ENCODE measurements at places on chromosomes 16 and 17.

- no peak for DNase-seq
These were observed 23.0 kb upstream of the ABCC3 start for GRCh38 chr17:50611634-50612033.

- DNase-seq, result no peak
These were observed 22.5 kb downstream of the CENPX start for GRCh38 chr17:81999976-82000802.

GRCh38 chr16:30600215-30600614 lies 10.0 kb downstream of the ZNF689 start:
- DNase-seq, result no peak

GRCh38 chr17:74005790-74006189 lies 197.7 kb upstream of the RPL38 start:
- DNase-seq, result no peak

- peak; percentile 32 for DNase-seq
These were observed 2.2 kb upstream of the GFAP start for GRCh38 chr17:44917456-44917855.

GRCh38 chr17:76353004-76353598 lies 615 bp downstream of the PRPSAP1 start:
- peak; percentile 59 for DNase-seq

GRCh38 chr17:13922885-13923284 lies 146.4 kb upstream of the COX10 start:
- no peak for DNase-seq

GRCh38 chr16:47358816-47359215 lies 102.0 kb downstream of the ITFG1 start:
- DNase-seq, result no peak

DNA sequence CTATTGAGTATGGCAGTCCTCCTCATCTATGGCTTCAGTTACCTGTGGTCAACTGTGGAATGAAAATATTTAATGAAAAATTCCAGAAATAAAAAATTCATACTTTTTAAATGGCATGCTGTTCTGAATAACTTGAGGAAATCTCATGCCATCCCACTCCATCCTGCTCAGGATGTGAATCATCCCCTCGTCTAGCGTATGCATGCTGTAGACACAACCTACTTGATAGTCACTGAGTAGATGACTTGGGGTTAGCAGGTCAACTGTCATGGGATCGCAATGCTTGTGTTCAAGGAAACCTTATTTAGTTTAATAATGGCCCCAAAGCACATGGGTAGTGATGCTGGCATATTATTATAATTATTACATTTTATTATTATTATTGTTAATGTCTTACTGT lies 4.8 kb upstream of the VAC14 start:
- no peak for DNase-seq

DNA sequence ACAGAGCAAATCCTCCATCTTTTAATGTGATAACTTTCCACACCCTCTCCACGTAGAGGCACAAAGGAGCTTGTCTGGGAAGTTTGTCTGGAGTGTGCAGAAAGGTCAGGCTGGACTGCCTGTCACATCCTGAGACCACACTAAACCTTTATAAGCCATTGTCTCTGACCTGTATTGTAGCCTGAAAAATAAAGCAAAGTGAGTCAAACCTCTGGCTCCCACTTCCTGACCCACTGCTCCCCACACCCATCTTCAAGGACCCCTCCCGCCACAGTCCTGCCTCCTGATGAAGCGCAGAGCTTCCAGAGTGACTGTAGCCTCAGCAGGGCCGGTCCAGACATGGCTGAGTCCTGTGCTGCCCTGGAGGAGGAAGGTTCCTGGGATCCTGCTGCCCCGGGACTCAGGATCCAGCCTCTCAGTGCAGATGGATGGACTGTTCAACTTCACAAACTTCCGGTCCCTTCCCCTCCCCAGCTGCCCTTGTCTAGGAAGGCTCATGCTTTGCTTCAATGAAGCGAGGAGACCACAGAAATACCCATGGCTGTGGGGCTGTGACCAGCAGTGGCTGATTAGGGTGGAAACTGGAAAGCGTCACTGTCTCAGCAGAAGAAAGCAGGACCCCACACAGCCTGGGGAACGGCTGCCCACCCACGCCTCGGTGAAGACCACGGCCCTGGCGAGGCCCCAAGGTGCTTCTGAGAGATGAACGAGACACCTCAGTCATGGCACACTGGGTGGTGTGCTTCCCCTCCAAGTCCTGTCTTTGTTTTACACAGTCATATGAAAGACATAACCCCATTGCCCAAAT lies 30.9 kb upstream of the CLEC18B start:
- no peak for DNase-seq

- DNase-seq, result no peak
These were observed 23.9 kb upstream of the DHRS13 start for GRCh38 chr17:28926786-28927185.

- no peak for DNase-seq
These were observed 28.9 kb upstream of the MAP3K14 start for GRCh38 chr17:45345554-45346215.

- no peak for DNase-seq
These were observed 2.2 kb downstream of the CRYBA1 start for GRCh38 chr17:29248845-29249244.

DNA sequence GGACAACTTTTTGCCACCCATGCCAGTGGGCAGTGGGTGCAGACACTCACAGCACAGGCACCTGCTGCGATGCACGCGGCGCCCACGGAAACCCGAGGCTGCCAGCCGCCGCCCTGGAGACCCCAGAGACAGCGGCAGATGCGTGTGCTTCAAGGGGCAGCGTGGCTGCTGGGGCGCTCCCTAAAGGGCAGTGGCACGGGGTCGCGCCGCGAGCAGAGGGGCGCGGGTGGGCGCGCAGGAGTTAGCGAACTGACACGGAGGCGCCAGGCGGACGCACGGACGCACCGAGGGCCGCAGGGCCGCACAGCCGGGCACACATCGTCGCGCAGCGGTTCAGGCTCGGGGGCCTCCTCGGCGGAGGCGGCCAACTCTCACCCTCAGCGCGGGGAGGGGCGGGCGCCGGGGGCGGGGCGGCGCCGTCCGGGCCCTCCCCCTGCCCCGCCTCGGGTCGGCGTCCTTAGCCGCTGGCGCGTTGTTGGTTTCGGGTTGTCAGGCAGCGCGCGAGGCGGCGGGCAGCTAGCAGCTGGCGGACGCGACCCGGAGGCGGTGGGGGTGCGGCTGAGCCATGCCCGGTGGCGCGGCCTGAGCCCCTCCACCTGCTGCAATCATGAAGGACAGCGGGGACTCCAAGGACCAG lies at the start of gene KIF19:
KIF19 (plus strand) TSS at position 484 of the 637 bp plus-strand sequence; CDS start at position 608, 124 bp downstream.
- DNase-seq, result peak; percentile 79

- no peak for DNase-seq
These were observed 43.1 kb upstream of the AMZ2 start for GRCh38 chr17:68204736-68205135.

GRCh38 chr17:80874866-80875445 lies 116.7 kb upstream of the CHMP6 start:
- DNase-seq, result no peak

GRCh38 chr17:82117139-82118090 lies 19.4 kb upstream of the FASN start:
- DNase-seq, result no peak

- no peak for DNase-seq
These were observed 729.3 kb upstream of the KIF2B start for GRCh38 chr17:53093391-53093790.

DNA sequence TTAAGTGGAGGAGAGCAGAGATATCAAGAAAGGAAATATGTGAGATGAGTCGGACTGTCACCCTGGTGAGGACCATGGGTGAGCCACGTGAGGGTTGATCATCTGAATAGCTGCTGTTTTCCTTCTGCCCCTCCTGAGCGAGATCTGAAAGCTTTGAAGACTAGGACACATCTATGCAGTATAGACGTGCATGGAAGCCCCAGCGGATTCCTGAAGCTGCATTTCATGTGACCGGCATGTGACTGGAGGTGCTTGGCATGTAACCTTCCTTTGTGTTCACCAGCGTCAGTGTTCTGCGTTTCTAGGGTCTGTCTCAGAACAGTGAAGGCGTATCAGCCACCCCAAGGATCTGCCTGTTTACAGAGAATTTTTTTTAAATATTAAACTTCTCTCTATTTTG lies 75.1 kb downstream of the MSI2 start:
- DNase-seq, result no peak

GRCh38 chr16:53502331-53503269 lies at the start of gene AKTIP:
TSS of gene AKTIP (minus strand) at chr16:53503209. CDS start at chr16:53500259, 2,950 bp downstream.
- peak; percentile 82 for DNase-seq

DNA sequence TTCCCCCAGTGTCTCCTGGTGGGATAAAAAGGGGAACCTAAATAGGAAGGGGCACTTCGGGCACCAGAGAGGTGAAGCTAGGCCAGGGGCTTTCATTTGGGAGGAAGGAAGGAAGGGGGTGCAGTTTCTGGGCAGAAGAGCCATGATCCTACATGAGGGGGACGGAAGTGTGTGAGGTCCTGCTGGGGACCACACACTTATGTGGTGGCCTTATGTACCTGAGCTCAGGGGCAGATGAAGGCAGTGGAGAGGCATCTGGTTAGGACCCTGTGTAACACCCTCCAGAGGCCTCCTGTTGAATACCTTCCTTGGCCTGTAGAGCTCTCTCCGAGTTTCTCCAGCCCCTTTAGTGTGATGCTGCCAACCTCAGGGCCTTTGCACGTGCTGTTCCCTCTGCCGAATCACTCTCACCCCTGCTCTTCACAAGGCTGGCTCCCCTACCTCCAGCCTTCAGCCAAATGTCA lies 21.2 kb downstream of the IGFBP4 start:
- DNase-seq, result no peak
